ENCODE measurements at places on chromosomes 11 and 22.

DNA sequence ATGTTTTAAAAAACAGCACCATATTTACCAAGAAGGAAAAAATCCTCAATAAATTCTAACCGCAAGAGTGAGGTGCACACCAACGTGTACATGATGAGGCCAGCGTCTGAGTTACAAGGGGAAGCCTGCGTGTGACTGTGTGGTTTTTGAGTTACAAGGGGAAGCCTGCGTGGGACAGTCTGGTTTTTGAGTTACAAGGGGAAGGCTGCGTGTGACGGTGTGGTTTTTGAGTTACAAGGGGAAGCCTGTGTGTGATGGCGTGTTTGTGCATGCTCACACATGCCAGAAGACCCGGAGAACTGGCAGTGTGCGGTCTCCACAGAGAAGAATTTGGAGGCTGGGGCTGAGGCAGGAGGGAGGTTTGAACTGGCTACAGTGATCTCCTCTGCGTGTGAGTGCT is 1376.4 kb downstream of the TBC1D22A start:
- no peak for DNase-seq

GRCh38 chr11:6022956-6023355 is 7.6 kb downstream of the OR56A1 start:
- DNase-seq, result no peak

GRCh38 chr22:25661073-25661472 is 80.9 kb upstream of the MYO18B start:
- no peak for DNase-seq

GRCh38 chr11:68118706-68119448 is 2.3 kb downstream of the CHKA start:
- DNase-seq, result no peak

- DNase-seq, result no peak
These were observed 38.0 kb downstream of the ETS1 start for GRCh38 chr11:128549256-128549944.

- DNase-seq, result no peak
These were observed 22.1 kb upstream of the KRTAP5-7 start for GRCh38 chr11:71505001-71505400.

DNA sequence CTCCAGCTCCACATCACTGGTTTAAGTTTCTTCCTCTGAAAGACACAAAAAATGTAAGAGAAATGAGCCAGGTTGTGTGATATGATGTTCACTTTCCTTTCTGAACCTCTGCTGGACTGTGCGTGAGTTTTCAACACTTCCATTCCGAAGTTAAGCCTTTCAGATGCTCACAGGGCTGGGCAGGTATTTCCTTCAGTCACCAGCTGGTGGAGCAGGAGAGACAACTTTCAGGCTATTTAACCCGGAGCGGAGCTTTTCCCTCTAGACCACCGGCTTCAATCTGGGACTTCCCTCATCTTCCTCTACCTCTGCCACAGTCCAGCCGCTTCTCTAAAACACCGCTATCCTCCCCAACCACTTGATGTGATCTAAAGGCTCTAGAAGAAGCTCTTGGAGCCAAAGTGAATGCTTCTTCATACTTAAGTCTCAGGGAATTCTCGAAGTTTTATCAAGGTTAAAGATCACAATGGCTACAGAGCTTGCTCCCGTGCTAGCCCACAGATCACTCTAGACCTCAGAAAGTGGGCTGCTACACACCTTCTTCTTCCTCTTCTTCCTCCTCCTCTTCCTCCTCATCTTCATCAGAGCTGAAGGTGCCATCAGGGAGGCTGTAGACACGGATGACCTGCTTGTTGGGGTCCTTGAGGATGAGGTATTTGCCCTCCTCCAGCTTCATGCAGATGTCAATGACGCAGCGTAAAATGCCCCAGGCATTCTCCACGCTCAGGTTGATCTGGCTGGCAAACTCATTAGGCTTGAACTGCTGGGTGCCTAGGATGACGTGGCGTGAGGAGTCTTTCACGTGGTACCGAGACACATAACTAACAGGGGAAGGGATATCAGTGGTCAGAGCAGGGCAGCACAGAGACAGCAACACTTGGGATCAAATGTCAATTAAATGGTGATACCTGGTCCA is 4.4 kb upstream of the FOXRED2 start:
- no peak for DNase-seq

DNA sequence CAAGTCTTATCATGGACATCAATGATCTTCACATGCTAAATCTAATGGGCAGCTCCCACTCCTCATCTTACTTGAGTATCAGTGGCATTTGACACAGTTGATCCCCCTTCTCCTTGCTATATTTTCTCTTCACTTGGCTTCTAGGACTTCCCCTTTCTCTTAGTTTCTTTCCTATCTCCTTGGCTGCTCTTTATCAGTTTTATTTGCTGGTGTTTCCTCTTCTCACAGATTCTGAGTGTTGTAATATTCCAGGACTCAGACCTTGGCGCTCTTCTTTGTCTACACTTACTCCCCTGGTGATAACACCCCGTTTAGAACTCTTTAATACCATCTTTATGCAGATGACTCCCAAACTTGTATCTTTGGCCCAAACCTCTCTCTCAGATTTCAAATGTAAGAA is 33.9 kb upstream of the RASSF10 start:
- no peak for DNase-seq

DNA sequence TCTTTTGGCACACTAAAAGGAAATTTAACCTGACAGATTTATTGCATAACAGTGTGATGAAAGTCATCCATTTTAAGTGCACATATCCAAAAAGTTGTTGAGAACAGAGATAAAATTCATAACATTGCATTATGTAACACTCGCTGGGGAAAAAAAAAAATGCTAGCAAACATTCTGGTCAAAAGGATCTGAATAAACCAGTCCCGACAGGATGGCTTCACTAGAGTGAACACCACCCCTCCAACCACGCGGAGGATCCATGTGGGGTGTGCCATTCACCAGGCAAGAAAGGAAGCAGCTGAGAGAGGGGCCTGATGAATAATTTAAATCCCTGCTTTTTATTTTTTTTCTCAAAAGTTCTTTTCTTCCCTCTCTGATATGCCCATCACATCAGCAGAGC is 258.7 kb downstream of the DCDC1 start:
- no peak for DNase-seq

DNA sequence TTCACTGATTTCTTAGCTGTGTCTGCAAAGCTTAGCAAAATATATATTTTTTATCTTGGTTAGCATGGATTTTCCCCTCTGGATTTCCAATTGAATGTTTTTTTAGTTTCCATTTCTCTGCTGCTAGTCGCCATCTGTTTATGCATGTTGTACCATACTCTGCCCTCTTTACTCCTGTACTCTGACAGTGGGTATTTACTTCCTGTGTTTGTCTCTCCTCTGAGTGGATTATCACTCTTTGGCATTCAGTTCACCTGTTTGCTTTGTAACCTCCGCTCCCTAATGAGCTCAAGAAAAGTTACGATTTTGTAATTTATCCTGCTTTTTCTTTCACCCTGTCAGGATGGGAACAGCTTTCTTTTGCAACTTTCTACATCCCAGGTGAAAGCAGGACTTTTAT is 59.1 kb downstream of the PDHX start:
- DNase-seq, result no peak

DNA sequence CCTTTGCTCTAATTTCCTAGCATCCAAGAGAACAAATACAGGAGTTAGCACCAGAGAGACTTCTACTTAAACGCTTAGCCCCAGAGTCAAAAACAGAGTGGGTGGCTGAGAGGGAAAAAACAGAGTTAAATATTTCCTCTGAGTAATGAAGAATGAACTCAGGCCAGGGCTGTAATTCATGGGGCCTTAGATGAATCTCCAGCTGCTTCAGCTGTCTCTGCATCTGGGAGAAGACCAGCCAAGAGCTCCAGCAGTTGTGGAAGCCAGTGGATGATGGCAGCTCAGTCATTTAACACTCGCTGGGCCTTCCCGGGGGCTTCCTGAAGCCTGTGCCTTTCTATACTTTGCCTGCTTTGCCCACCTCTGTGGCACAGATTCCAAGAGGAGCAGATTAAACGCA is 5.7 kb upstream of the ADAMTS15 start:
- DNase-seq, result no peak

DNA sequence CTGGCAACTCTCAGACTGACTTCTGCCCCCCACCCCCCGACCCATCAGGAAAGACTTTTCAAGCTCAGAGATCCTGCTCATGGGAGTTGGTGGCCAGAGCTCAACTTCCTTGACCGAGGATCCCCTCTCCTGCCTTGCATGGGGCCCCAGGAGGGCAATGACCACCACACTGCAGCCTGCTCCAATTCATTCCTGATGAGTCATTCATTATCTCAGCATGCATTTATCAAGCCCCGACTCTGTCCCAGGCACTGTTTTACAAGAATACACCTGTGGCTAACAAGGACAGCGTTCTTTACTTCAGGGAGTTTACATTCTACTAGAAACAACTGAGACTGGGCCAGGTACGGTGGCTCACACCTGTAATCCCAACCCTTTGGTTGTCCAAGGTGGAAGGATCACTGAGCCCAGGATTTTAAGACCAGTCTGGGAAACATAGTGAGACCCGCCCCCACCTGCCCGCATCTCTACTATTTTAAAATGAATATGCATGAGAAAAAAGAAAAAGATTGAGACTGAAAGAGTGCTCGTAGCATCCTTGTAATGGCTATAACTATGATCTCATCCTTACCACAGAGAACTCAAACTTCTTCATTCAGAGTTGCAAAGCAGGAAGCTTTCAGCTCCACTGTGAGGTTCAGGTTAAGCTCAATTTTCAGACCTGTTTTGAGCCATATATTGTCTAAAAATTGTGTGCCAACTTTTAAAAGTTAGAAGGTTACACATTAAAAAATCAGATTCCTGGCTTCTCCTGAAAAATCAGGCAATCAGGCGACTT is 60.4 kb downstream of the FEZ1 start:
- DNase-seq, result no peak

GRCh38 chr22:27662359-27663301 is 138.9 kb downstream of the MN1 start:
- no peak for DNase-seq

- DNase-seq, result no peak
These were observed 1285.5 kb downstream of the TBC1D22A start for GRCh38 chr22:48047722-48048500.

DNA sequence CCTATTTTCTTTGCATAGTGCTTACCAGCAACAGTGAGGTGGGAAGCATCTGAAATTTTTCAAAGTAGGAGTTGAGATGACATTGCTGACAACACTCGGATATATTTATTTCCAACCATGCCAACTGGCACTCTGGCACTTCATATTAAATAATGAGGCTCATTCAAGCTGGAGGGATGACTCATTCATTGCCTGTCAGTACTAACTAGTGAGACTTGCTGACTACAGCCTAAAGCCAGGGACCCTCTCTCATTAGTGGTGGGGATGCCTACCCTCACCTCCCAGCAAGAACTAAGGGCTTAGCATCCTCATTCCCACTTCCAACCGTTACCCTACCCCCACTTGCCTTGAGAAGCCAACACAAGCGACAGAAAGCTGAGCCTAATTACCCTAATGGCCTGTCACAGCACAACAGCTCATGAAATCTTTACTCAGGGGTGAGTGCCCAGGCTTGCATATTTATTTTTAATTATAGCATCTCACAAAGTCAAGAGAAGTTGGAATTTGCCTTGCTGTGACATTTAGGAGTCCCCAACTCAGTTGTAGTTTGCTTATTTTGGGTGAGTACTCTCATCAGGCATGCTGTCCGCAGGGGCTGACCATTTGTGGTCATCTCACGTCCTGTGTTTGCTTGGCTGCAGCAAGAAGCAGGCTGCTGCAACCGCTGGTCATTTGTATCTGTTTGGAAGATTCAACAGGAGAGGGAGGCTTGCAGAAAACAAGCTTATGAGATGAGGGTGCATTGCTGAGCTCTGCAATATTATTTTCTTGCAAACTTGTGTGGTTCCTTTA is 181.6 kb upstream of the POU2AF2 start:
- DNase-seq, result no peak

GRCh38 chr11:76798202-76798581 is 15.0 kb downstream of the TSKU start:
- DNase-seq, result no peak

GRCh38 chr11:3186166-3186953 is 21.2 kb upstream of the OSBPL5 start:
- no peak for DNase-seq

GRCh38 chr22:44493206-44493605 is 4.8 kb downstream of the RTL6 start:
- DNase-seq, result no peak

- no peak for DNase-seq
These were observed 93.2 kb downstream of the PLEKHA7 start for GRCh38 chr11:16921019-16921418.

GRCh38 chr11:95363164-95363563 is 132.2 kb upstream of the SESN3 start:
- no peak for DNase-seq

- DNase-seq, result no peak
These were observed 8.2 kb upstream of the PLA2G3 start for GRCh38 chr22:31148488-31148887.

GRCh38 chr22:42939451-42939881 is 75.5 kb downstream of the PACSIN2 start:
- DNase-seq, result no peak

DNA sequence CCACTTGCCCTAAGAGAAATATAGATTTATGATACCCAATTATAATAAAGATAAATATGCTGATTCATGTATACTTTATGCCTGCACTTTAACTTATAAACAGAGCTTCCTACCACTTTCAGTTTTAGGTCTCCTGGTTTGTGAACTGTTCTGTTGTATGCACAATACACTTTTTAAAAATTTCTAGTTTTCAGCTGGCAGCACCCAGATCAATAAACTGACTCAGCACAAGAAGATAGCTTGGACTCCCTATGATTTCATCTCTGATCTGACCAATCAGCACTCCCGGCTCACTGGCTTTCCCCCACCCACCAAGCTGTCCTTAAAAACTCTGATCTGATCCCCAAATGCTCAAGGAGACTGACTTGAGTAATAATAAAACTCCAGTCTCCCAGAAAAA is 33.5 kb upstream of the FAM181B start:
- no peak for DNase-seq

GRCh38 chr11:134530636-134531326 is 118.7 kb upstream of the B3GAT1 start:
- no peak for DNase-seq

DNA sequence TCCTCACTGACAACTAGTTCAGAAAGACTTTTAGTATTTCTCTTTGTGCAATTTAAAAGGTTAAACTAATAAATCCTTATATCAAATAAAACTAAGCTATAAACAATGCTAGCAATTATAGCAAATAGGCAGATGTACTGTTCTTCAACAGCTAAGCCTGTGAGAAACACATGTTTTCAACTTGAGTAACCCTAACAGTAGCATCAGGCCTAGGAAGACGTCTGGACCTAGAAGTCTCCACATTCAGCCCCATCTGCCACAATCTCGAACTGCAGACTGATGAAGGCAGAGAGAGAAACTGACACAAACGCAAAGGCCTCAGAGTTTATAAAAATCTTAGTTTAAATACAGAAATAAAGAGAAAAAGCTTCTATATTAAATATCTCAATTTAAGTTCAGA is 2.5 kb downstream of the ST13 start:
- no peak for DNase-seq

GRCh38 chr11:12765428-12765827 is 91.2 kb downstream of the TEAD1 start:
- no peak for DNase-seq
